ENCODE measurements at places on chromosomes 7 and 10.

DNA sequence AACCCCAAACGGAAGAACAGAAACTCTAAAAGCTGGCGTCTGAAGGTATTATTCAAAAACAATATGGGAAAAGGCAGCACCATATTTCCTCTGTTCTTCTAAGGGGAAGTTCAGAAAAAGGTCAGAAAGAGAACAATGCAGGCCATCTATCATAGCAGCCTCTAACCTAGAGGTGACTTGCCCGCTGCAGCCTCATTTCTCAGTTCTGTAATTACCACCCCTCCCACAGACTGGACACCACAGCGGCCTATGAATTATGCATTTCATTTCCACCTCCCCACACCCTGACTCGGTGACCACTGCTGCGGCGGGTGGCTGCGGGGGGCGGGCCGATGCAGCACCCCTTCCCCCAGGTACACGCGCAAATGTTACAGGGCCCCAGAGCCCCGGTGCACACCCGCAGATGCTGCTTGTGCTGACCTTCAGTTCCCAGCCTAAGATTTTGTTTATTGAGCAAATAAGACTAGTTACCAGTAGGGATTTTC is 125.5 kb downstream of the CLEC2L start:
- DNase-seq: no peak

DNA sequence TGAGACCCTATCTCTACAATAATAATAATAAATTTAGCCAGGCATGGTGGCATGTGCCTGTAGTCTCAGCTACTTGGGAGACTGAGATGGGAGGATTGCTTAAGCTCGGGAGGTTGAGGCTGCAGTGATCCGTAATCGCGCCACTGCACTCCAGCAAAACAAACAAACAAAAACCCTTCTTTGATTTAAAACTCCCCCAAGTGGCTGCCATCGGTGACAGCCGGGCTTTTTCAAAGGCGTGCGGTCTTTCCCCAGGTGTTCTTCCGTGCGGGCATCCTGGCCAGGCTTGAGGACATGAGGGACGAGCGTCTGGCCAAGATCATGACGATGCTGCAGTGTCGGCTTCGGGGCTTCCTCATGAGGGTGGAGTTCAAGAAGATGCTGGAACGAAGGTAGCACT is 1.9 kb upstream of the MYH16 start:
- no peak for DNase-seq

DNA sequence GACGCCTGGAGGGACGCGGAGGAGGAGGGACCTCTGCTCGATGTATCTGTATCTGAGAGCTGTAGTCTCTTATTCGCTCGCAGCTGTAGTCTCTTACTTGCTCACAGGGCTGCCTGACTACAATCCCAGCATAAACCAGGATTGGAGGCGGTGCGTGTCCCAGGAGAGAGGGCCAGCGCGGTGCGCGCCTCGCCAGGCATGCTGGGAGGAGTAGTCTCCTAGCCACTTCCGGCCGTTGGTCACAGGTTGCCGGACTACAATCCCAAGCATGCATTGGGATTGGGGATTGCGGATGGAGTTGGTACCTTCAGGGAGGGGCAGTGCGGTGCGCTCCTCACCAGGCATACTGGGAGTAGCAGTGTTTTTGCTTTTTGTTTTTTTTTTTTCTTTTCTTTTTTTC is 421.7 kb upstream of the NUPR2 start:
- DNase-seq: no peak

GRCh38 chr10:132489053-132489703 is 48.4 kb upstream of the INPP5A start:
- DNase-seq: peak; percentile 64

DNA sequence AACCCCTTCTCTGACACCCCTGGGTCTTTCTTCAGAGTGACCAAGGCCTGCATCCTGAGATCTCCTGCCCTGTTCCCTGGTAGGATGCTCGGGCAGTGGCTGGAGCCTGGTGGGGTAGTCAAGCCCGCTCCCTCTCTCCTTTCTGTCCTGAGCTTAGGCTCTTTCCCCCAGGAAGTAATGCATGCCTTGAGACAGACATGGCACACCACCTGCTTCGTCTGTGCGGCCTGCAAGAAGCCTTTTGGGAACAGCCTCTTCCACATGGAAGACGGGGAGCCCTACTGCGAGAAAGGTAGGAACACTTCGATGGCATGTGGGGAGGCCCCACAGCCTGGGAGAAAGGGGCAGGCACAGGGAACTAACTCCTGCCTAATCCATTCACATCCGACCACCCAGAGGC is 37.9 kb upstream of the BMPR1A start:
- peak; percentile 62 for DNase-seq

DNA sequence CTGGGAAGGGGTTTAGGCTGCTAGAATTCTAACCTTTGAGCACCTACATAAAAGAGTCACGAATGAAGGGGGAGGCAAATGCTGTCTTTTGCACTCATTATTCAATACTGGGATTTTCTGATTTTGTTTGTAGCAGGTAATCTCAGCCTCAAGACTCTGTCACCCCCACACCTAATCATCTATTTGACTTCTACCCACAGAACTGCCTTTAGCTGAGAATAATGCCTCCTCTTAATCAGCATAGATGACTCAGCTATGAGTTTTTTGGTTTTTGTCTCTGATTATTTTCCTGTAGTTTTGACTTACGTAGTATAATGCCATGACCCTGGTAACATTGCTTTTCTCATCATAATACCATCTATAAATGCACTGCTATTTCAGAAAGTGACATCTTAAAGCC is 42.7 kb upstream of the CACNB2 start:
- no peak for DNase-seq

GRCh38 chr7:17010637-17011300 is 129.0 kb upstream of the AGR3 start:
- no peak for DNase-seq

GRCh38 chr10:110646417-110647135 is 2.4 kb downstream of the RBM20 start:
- no peak for DNase-seq

DNA sequence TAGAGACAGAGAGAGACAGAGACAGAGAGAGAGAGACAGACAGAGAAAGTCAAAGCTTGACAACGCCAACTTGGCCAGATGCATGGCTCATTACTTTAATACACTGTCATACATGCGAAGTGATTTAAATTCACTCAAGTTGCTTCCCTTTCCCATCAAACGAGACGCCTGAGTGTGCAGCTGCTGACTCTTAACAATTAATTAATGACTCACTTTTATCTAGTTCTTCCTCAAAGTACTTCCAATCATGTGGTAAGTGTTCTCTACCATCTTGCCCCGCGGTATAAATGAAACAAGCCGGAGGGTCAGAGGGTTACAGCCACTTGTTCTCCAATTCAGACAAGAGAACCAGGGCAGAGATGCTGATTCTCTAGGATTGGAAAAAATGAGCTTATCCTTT is 90.8 kb downstream of the SFMBT2 start:
- no peak for DNase-seq

DNA sequence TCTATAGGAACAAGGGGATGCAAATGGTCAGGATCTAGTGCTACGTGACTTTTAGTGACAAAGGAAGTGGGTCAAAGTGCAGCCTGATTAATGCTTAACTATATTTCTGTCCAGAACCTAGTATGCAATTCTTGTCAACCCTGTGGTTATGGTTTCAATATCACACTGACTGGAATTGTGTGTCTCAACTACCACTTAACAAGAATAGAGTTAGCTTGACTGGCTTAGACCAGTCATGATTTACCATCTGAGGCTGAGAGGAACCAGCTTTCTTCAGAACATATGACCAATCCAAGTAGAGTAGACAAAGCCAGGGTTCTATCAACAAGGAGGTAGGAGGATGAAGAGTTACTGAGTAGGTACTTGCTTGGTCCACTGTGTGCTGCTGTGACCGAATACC is 54.4 kb downstream of the MYPN start:
- DNase-seq: no peak

DNA sequence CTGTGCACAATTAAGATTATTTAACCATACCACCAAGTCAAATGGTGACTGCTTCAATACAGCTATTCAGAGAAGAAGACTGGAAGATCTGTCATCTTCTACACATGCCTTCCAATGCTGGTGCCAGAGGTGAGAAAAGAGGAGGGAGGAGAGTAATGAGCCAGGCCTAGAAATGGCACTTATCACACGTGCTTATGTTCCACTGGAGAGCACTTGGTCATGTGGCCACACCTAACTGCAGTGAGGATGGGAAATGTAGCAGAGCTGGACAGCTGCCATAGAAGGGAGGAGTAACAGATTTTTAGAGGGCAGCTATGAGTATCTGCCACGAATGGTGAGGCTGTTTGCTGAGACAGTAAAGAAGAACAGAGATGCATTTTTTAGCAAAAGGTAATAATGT is 77.1 kb downstream of the MPLKIP start:
- no peak for DNase-seq

GRCh38 chr7:128155100-128155740 is 85.9 kb upstream of the LEP start:
- DNase-seq: peak; percentile 75

DNA sequence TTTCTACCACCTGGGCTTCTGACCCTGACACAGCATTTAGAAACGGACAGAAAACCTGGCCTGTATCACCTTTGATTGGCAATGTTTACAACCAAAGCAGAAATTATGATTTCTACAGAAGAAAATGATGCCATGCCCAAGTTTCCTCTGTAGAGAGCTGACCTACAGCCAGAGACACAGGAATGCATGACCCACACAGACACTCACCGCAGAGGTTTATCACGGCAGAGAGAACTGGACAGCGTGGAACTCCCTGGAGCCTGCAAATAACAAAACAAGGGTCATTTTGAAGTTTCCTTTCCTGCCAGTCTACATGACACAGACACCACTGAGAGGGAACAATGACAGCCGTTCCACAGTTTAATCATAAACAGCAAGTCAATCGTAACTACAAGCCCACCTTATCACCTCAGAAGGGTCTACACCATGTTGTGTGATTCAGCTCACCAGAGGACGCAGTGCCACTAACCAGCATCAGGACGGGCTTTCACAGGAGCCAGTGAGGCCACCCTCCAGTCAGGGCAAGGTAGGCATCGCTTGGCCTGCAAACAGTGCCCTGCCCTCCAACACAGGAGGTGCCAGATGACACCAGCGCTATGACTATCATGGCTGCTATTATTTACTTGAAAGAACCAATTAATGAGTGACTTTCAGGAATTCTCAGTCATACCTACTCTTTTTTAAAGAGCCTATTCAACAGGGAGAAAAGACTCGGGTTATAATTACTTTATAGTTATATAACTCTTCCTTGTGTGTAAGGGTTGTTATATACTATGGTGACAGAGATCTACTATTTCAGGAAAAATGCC is 139.9 kb downstream of the TNS3 start:
- no peak for DNase-seq

GRCh38 chr7:49294611-49295010 is 370.3 kb downstream of the CDC14C start:
- DNase-seq: no peak

GRCh38 chr10:48273741-48274140 is 755 bp downstream of the FRMPD2 start:
- DNase-seq: no peak

DNA sequence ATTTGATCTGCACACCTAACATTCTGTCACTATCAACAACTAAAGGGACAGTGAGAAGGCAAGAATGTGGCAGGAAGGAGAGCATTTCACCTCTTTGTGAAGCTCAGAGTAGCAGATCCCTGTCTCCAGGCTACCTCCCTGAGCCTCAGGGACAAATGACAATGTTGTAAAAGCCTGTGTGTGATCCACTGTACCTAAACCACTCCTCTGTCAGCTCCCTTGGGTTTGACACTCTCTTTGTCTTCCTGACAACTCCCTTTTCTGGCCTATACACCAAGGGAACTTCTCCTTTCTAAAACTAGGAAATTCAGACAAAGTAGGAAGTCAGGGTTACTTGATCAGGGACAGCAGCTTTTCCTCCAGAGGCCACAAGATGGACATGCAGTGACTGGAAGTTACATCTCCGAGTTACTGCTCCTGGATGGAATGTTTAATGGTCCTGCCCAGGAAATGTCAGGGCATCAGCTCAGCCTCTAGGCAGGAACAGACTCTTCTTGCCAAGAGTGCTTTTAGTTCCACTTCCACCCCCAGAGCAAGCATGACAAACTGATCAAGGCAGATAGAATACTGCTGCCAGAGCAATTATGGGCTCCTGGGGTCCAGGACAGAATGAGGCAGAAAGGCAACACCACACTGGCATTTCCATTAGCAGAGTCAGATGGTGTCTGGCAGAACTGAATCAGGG is 1014.5 kb upstream of the LRRTM3 start:
- no peak for DNase-seq

DNA sequence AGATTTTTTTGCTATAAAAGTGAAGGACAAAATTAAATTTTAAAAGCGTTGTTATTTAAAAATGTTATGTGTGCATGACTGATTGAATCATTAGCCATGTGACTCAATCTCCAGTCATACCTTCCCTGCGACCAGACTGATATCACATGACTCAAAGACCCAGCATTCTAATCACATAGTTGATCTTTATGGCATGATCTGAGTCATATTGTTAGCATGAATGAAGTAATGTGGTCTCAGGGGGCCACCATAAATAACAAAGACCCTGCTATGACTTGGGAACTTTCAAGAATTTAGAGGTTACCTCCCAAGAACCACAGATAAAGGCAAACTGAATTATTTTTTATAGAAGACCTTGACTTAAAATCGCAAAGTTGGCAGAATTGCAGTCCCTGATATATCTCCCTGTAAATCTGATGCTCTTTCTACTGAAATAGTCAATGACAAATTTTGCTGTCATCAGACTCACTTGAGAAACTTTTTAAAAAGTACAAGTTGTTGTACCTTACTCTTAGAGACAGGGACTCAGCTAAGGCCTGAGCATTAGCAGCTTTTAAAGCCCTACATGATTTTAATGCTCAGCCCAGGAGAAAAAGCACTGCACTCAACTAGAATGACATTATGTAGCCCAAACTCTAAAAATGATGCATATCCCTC is 717.3 kb downstream of the XPNPEP1 start:
- DNase-seq: no peak

DNA sequence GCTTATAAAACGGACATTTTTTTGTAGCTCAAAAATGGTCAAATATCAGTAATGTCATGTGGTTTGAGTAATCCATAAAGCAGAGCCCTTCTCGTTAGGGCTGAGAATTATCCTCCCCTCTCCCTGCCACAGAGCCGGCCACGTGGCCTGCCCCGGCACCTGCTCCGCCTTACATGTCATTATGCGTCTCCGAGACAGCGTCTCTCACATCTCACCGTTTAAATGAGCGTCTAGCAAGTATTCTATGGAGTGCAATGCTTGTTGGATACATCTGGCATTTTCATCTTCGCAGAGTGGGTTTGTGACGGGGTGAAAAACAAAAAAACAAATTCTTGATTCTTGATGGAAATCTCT is 86.1 kb downstream of the CUX1 start:
- no peak for DNase-seq

DNA sequence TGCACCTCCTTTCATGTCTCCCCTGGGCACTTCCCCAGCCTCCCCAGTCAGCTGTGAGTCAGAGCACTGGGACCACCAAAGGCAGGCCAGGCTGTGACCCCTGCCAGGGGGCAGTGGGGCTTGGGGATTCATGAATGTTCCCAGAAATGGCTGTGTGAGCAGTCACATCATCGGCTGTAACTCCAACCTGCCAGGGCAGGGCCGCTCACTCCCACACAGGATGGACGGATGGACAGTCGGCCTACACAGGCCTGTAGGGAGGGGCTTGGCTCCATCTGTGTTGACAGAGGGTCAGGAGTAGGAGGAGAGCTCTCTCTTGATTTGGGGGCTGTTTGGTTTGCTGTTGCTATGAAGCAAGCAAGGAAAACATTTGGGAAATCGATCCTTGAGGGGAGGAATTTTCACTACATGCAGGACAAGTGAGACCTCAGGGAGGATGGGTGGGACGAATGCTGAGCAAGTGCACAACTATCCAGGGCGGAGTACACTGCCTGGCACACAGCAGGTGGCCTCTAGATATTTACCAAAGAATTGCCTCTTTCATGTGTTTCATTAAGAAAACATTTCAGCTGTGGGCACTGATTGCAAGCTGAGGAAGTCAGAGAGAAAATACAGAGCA is 2.9 kb upstream of the IGFBP1 start:
- no peak for DNase-seq

- no peak for DNase-seq
Observed at GRCh38 chr10:133012573-133013359, 70.4 kb upstream of the CFAP46 start.
